ENCODE measurements at places on chromosomes 2 and 18.

- DNase-seq: no peak
Measured at GRCh38 chr2:52264911-52265310, 1233.0 kb upstream of the NRXN1 start.

DNA sequence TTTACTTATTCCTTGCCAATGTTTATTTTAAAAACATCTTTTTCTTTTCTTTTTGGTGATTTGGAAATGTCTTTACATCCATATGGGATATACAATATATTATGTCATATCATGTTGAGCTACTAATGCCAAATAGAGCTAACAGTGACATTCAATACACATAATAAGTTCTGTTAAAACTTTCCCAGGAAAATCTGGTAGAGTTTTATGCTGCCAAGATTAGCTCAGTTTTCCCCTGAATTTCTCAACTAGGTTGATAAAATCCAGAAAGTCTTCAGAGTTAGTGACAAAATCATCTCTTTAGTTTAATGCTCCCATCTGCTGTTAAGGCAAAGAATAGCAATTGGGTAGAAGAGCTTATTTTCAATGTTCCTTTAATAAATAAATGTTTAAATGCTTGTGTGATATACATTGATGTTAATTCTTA, 9.9 kb downstream of the COL3A1 start:
- DNase-seq: no peak

DNA sequence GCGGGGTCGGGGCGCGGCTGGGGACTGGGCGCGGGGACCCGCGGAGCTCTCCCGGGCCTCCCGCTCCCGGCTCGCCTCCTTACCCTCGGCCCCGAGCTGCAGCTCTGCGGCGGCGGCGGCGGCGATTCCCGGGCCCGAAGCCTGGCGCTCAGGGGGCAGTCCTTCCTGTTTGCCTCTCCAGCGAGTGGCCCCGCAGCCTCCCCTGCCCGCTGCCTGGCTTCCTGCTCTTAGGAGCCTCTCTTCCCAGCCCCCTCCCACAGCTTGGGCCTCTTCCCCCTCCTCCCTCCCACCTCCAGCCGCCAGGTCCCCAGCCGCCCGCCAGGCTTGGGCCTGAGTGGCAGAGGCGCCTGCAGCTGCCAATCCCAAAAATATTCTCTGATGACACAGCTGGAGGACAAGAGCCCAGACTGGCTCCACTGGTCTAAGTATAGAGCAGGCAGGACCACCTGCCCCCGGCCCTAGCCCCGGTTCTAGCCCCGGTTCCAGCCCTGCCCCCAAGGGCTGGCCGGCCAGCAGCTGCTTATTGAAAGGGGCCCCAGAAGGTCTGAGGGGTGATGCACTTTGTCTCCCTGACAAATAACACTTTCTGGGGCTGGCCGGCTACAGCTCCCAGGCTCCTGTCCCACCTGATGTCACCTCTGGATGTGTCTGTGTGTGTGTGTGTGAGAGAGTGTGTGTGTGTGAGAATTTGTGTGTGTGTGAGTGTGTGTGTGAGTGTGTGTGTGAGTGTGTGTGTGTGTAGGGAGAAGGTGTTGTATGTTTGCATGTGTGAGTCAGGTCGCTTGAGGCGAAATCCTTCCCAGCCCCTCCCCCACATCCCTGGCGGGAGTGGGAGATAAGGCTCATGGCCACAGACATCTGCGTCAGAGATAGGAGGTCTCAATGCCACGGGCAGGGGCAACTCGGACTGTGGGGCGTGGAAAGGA, at the start of gene OBSL1:
OBSL1 (minus strand) TSS at position 229 of the 926 bp plus-strand sequence. CDS start 307 bp downstream, outside the sequence.
- peak; percentile 97 for DNase-seq

DNA sequence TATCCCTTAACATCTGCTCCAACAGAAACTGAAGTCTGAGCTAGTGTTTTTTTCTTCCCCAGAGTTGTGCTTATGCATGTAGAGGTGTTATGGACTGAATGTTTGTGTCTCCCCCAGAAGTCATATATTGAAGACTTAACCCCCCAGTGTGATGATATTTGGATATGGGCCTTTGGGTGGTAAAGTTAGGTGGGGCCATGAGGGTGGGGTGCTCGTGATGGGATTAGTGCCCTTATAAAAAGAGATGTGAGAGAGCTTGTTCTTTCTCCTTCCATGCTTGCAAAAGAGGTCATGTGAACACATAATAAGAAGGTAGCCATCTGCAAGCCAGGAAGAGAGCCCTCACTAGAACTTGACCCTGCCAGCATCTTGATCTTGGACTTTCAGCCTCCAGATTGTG, 34.4 kb upstream of the APOB start:
- no peak for DNase-seq

DNA sequence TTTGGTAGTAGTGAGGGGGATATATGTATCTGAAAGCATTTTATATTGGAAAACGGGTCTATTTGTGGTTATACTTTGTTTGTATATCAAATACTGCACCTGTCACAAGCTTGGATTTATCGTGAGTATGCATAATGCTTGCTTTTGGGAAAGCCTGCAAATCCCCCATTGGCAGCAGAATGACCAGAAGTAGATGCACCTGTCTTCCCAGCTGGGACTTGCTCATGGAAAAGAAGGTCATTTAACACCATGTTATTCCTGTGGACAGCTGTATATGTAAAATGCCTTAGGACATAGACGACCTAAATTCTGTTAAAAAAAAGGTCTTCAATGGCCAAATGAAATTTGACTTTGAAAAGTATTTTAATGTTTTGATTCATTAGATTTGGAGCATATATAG, 599.4 kb downstream of the XIRP2 start:
- no peak for DNase-seq

- no peak for DNase-seq
Measured at GRCh38 chr2:120489023-120489422, 143.1 kb downstream of the INHBB start.

DNA sequence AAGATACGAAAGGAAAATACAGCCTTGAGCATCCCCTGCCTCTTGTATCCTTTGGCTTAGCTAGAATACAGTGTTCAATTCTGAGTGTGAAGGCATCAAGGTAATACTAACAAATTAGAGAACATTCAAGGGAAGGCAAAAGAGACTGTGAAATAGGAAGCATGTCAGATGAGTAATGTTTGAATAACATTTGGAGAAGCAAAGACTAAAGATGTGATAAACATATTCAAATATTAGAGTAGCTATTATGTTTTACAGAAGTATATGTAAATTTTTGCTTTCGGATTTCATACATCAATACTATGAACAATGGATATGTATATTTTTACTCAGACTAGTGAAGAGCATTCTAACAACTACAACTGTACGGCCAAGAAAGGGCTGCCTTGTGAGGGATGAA, 161.7 kb upstream of the FN1 start:
- no peak for DNase-seq

DNA sequence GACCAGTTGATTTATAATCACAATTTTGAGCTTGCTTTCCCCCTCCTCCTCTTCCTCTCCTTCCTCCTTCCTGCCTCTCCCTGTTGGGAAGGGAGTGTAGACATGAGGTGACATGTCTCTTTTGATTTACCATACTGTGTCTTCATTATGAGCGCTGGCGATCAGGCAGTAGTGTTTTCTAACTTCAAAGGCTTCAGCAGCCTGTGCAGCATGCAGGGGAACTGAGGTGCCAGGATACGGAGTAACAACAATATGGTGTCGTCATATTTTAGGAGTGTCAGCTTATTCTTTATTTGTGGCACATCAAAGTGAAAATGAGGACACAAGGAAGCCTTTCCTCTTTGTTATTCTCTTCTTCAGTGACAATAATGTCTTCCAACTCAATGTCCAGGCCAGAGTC, 864.2 kb downstream of the SLC4A3 start:
- no peak for DNase-seq

DNA sequence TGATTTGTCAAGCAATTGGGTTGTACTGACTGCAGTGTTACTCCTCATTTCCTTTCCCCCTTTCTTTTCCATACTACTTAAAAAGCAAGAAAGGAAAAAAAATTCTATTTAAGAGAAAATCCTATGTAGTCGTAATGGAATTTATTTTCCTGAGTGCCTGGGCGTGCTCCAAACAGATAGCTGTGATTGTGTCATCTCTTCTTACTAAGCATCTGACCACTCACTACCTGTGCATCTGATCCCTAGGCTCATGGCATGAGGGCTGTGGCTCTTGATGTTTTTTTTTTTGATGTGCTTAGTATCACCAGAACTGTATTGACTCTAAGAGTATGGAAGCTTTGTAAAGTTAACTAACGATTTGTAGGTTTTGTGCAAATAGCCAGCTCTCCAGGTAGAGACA, 19.0 kb downstream of the CRIM1 start:
- no peak for DNase-seq

DNA sequence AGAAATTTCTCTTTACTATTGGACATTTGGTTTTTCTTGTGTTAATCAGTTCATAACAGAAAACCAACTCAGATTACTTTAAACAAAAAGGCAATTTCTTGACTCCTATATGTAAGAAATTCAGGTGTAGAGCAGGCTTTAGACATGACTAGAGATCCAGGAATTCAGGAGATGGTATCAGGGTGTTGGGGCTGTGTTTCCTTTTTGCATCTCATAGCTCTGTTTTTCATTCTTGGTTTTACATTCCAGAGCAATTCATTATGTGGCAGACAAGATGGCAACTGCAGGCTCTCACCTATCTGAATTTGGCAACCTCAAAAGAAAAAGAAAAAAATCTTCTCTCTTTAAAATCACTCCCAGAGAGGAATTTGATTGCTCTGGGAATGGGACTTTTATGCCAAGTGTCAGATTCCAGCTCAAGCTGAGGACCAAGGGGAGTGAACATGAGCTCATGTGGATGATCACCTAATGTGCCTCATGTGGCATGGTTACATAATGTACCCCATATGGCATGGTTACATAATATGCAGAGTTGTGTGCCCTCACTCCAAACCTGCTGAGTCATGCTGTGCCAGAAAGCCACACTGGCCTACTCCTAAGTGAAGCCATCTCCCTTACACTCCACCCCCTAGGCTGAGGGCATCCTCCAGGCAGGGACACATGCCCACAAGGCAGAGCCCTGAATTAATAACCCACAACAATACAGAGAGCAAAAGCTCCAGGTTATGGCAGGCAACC, 282.7 kb downstream of the MBD2 start:
- no peak for DNase-seq
